Naive thymus-derived CD4-positive, alpha-beta T cell (primary cell): ENCODE measurements at places on chromosomes 12 and 14. TPM values are rescaled to one million over a fixed set of nuclear protein-coding genes. Genes with fewer than 3 reads are reported as not detected.

Gene FRMD6
- total RNA-seq = 3.9 TPM

Gene TSPAN19
- total RNA-seq = not detected in 2 replicates

Gene REC8
- total RNA-seq = 71.8 and 77.7 TPM in 2 replicates

Gene VRTN
- total RNA-seq = not detected

Gene VTI1B
- total RNA-seq = 54.2 TPM

Gene OR6C2
- not detected for total RNA-seq

Gene ADGRD1
- not detected for total RNA-seq

Gene PPP4R4
- 2.4 TPM for total RNA-seq

Gene HOXC10
- not detected for total RNA-seq

Gene ACRBP
- 1.7 and 2.3 TPM in 2 replicates for total RNA-seq

Gene TMEM119
- 1.2 TPM for total RNA-seq

Gene CCDC177
- not detected for total RNA-seq

Gene SERPINA10
- not detected for total RNA-seq

Gene CCDC175
- not detected for total RNA-seq

Gene PARP11
- total RNA-seq = 35.5 TPM

Gene PKP2
- total RNA-seq = 0.95 TPM

Gene PRKD1
- not detected for total RNA-seq

Gene SERPINA1
- 0.31 and 0.44 TPM in 2 replicates for total RNA-seq
